Esophagus squamous epithelium (tissue), 5 donors: ENCODE measurements at places on chromosomes 2 and 18.

- no peak for DNase-seq
These were observed 3.4 kb downstream of the FZD7 start for GRCh38 chr2:202037086-202037485.

DNA sequence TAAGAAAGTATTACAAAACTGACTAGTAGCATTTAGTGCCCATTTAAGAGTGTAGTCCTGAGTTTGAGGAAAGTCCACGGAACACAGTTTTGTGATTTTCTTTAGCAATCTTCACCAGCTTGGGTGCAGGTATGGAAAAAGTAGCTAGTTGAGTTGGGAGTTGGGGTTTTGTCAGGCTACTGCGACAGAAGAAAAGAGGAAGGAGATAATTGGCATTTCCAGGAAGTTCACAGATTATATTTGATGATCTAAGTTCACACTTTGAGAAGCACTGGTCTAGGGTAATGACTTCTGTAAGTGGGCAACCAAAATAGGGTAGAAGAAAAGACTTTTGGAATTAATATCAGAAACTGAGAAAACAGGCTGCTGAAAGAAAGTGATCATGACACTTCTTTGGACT, 52.1 kb downstream of the VIL1 start:
- DNase-seq, result no peak

GRCh38 chr18:59814891-59815290, 84.9 kb upstream of the PMAIP1 start:
- DNase-seq, result no peak

DNA sequence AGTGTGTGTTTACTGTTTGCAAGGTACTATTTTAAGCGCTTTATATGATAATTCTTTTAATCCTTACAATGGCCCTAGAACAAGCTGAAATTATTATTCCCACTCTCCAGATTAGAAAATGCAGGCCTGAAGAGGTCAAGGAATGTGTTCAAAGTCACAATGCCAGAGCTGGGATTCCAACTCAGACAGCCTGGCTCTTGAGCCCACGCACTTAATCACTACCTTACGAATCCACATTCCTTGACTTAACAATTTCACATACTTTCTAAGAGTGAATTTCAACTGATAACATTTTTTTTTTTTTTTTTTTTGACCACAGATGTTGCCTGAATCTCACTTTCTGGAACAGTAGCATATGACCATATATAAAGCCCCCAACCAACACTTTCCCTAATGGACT, 400.3 kb downstream of the NCKAP5 start:
- DNase-seq, result no peak

DNA sequence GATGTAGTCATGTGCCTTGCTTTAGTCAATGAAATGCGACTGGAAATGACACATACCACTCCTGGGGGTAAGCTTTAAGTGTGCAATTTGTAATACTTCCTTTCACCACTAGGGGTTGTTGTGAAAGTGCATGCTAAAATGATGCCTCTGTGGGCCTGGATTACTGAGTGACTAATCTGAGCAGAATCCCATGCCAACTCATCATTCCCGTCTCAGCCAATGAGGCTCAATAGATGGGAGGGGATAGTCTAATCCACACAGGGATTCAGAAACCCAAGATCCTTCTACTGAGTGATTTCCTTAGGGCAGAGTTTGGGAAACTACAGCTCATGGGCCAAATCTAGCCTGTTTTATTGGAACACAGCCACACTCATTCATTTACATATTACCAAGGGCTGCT, 54.0 kb downstream of the HRH4 start:
- no peak for DNase-seq
